ENCODE measurements at places on chromosomes 7 and 10. TPM values are rescaled to one million over a fixed set of nuclear protein-coding genes. Genes with fewer than 3 reads are reported as not detected.

DNA sequence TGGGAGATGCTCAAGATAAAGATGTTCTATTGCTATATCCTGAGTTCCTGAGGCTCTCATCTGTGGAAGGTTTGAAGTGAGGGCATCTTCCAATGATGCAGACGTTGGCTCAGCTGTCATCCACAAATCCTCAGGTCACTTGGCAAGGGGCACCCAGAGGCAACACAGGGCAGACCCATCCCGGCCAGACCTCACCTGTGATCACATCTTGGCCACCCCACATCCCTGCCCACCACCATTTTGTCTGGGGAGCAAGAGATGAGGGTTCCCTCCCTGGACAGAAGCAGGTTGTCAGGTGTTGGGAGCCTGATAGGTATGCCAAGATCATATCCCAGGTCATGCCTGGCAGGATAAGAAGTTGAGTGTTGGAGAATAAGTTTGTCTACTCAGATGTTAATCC is 918.2 kb upstream of the ZNF722 start:
- no peaks in the 10 kb centered on the region for H3K4me1 ChIP-seq
- H3K4me3 ChIP-seq, result no peak overlapping the region
- no peak overlapping the region for H3K27ac ChIP-seq

DNA sequence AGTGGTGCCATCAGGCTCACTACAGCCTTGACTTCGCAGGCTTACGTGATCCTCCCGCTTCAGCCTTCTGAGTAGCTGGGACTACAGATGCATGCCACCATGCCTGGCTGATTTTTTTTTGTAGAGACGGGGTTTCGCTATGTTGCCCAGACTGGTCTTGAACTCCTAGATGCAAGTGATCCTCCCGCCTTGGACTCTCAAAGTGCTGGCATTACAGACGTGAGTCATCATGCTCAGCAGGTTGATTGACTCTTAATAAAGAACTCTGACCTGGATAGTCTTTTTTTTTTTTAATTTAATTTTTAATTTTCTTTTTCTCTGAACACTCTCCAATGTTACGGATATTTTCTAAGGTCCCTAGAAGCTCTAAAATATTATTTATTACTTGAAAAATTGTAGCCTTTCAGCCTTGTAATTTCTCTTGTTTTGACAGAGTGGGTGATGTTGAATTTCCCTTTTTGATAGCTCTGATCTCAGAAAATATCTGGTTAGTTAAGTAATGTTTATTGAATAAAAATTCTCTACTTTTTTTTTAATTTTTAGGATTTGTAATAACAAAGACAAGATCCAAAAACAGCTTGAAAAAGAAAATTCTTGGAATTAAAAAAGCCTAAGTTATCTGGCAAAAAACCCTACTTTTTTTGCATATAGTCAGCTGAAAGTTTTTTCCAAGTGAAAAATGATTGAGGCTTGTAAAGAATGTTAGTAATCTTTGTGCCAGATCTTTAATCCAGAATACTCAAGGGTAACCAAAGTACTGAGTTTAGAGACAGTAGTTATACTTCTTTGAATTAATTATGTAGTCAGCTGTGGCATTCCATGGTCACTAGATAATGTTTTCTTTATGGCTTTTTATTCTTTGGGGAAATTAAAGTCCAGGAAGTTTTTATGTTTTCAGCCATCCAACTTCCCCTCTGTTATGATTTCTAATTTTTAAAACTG is 26.7 kb downstream of the TBC1D12 start:
- no peak overlapping the region for H3K4me3 ChIP-seq
- no peaks in the 10 kb centered on the region for H3K36me3 ChIP-seq
- H3K27ac ChIP-seq, result no peak overlapping the region
- no peaks in the 10 kb centered on the region for H3K27me3 ChIP-seq
- no peaks in the 10 kb centered on the region for H3K4me1 ChIP-seq
- DNase-seq, result no peak

GRCh38 chr7:70000737-70001348 is 402.6 kb downstream of the AUTS2 start:
- no peak overlapping the region for H3K4me3 ChIP-seq
- DNase-seq, result no peak
- no peaks in the 10 kb centered on the region for H3K36me3 ChIP-seq
- H3K27ac ChIP-seq, result no peak overlapping the region
- no peaks in the 10 kb centered on the region for H3K27me3 ChIP-seq

DNA sequence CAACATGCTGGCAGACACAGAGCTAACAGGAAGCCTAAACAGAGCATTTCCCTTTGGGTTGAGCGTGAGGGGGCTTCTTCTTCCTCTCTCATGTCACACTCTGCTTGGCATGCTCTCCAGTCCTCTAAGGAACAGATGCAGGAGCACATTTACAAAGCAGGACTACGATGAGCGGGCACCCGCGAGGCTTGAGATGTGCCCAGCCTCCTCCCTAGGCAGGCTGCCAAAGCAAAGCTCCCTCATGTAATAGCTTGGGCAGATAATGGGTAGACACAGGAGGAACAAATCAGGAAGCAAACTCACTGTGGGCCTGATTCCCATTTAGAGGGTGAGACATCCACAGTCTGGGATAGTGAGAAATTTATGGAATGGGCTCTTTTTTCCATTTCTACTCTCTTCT is 519.1 kb downstream of the NRG3 start:
- H3K27me3 ChIP-seq, result no peaks in the 10 kb centered on the region
- no peak overlapping the region for H3K27ac ChIP-seq
- no peaks in the 10 kb centered on the region for H3K36me3 ChIP-seq
- DNase-seq, result no peak
- H3K4me3 ChIP-seq, result no peak overlapping the region

The IFIT1B gene
- not detected for total RNA-seq

The SPDYE1 gene
- total RNA-seq, result not detected
